HT1080 (cell line): ENCODE measurements at places on chromosomes 7 and 10. TPM values are rescaled to one million over a fixed set of nuclear protein-coding genes. Genes with fewer than 3 reads are reported as not detected.
A peak's percentile ranks its signal among the peaks of the same experiment; 100 is the strongest.

DNA sequence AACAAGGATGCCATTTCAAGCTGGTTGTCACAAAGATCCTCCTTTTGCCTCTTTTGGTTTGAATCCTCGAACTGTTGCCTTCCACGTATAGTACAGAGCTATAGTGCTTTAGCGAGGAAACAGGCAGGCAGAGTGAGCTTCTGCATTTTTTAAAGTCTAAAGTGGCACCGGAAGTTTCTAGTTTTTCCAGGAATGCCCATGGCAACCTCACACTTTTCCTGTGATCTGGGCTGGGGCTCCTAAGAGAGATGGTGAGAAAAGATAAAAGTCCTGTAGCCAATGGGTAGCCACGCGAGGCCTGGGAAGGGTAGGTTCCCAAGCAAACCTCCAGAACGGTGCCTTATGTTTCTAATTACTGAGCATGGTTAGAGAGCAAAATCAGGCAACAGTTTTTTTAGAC is 76.7 kb downstream of the CALD1 start:
- DNase-seq = no peak

- no peak for DNase-seq
Observed at GRCh38 chr7:51060536-51060935, 256.1 kb downstream of the COBL start.

DNA sequence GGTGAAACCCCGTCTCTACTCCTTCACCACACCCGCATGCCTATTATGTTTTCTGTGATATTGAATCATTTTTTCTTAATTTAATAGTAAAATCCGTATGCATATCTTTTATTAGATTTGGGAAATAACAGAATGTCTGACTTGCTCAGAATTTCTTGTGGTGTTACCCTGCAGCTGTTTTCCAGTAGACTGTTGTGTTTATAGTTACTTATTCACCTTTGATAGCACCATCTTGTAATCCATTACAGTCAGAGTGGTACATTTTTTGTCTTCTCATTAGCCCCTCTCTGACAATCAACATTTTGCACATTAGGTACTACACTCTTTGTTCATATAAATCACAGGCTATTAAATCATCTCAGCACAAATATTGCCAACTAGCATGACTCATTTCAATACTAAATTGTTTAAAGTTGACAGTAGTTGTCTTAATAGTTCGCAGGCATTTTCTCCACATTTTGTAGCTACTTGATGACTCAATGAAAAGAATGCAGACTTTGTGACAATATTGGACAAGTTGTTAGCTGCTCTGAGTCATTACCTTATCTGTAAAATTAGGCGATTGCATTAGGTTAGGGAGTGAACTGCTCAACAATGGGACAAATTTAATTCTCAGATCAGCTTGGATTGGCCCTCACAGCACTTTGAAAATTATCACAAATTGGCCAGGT is 17.8 kb upstream of the SLC16A12 start:
- peak; percentile 94 for DNase-seq

GRCh38 chr7:70736715-70737460 is 395.1 kb upstream of the GALNT17 start:
- DNase-seq = peak; percentile 77

- DNase-seq = peak; percentile 97
Observed at GRCh38 chr10:88152728-88153133, 289.3 kb downstream of the PTEN start.

GRCh38 chr10:6513476-6513875 is 66.6 kb downstream of the PRKCQ start:
- DNase-seq = no peak

The SPRN gene
- total RNA-seq = not detected in 2 replicates

The VWA2 gene
- total RNA-seq = not detected in 2 replicates

- no peak for DNase-seq
Observed at GRCh38 chr7:2953099-2953498, 90.6 kb downstream of the CARD11 start.

The GJD4 gene
- total RNA-seq = not detected in 2 replicates
